ENCODE measurements at places on chromosomes 12 and 14.

DNA sequence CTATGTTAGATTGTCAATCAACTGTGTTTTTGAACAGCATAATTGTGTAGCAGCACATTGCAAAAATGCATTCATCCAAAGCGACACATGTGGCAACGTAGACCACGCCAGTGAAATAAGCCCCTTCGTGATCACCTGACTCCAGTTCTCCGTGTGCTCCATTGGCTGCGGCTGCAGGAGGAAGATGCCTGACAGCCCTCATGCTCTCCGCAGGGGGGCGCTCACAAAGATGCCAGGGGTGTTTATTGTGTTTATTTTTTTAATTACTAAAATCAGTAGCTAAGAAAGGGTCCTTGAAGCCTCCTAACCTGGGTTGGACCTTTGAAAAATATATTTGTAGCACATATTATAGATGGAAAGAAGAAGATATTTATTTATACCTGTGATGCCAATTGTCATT lies 116.3 kb downstream of the SLC15A4 start:
- DNase-seq: no peak

GRCh38 chr12:126474703-126475102 lies 1409.5 kb downstream of the AACS start:
- no peak for DNase-seq

- DNase-seq: no peak
These were observed 36.2 kb downstream of the ANAPC7 start for GRCh38 chr12:110367181-110367864.

GRCh38 chr14:60922050-60922449 lies 58.8 kb downstream of the TRMT5 start:
- no peak for DNase-seq

GRCh38 chr12:106138633-106139421 lies at the start of gene NUAK1:
Gene NUAK1 (minus strand): TSS chr12:106138954. CDS start chr12:106138653, 301 bp downstream.
- DNase-seq: peak; percentile 83

GRCh38 chr14:76759589-76759988 lies 1.7 kb upstream of the VASH1 start:
- DNase-seq: no peak

DNA sequence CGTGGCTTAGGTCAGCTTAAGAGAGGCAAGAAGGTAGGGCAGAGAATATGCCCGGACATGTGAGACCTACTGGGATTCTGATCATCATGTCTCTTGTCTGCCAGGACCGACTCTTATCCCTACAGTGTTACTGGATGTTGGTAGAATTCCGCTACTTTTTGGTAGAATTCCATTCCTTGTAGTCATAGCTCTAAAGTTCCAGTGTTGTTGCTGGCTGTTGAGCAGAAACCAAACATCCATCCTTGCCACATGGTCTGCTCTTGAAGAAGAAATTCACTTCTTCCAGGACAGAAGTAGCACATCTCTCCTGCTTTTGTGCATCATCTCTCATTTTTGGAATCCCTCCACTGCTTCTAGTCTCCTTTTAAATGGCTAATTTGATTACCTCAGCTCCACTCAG lies 453.7 kb downstream of the RPL10L start:
- peak; percentile 41 for DNase-seq

- DNase-seq: no peak
These were observed 8.1 kb downstream of the TNS2 start for GRCh38 chr12:53057816-53058500.

DNA sequence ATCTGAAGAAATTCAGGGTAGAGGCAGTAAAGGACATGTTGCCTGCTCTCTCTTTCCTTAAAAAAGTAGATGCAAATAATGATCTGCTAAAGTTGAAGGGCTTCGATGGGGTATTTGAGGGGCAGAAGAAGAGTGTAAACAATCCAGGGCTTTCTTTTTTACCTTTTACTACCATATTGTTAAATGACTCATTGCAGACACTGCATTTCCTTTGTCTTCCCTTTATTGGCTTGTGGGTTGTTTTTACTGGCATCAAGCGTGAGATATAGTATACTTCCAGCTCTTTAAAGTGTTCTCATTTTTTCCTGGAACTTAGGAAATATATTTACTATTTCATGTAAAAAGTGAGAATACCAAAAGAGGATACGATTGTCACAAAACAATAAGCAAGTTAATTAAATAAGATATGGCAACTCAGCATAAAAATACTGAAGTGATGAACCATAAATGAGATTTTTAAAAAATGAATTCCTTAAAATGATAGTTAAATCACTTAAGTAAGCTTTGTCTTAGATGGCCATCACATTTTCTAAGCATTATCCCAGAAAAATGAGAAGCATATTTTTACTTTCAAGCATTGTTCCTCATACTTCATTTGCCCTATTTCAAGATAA lies 72.3 kb upstream of the KRAS start:
- DNase-seq: no peak

GRCh38 chr14:74942608-74943007 lies 12.8 kb downstream of the PGF start:
- DNase-seq: no peak

DNA sequence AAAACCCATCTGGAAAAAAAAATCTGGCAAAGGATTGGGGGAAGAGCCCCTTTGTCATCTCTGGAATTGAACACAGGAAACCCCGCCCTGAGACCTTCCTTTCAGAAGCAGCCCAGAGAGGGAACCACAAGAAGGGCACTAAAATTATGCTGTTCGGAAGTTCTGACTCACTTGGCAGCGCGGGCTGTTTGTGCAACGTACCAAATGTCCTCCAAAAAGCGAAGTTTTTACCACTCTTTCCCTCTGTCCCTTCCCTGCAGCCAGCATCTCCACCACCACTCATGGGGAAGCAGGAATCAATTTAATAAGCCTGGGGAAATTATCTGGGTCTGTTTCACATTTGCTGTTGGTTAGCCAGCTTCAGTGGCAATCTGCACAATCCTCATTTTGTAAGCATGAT lies 3.2 kb upstream of the SYNE3 start:
- DNase-seq: peak; percentile 69

DNA sequence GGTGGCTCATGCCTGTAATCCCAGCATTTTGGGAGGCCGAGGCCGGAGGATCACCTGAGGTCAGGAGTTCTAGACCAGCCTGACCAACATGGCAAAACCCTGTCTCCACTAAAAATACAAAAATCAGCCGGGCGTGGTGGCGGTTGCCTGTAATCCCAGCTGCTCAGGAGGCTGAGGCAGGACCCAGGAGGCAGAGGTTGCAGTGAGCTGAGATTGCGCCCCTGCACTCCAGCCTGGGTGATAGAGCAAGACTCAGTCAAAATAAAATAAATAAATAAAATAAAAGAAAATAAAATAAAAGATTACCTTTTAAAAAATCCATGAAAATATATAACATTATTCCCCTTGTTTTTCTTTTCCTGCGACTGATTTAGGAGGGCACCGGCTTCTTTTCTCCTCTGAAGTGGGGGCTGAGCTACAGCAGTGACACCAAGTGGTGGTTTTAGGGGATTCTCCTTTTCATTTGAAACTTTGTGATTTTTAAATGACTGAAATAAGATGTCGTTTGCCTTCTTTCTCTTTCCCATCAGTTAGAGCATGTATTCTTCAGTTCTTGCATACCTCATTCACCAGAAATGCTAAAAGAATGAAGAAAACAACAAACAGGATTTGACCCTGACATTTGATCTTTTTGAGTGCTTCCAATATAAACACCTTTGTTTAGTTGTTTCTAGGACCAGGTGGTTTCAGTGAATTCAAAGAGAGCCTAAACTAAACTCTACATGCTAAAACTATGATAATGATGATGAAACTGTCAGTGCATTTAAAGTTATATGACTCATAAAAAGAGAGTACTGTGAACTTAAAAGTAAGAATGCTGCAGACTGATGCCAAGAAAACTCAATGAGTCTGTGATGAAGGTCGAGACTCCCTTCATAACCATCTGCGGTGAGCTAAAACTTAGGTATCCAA lies 22.6 kb upstream of the PKP2 start:
- peak; percentile 44 for DNase-seq

- DNase-seq: peak; percentile 1
These were observed 76.9 kb upstream of the SFSWAP start for GRCh38 chr12:131634037-131634436.

- peak; percentile 37 for DNase-seq
These were observed 56.9 kb upstream of the E2F7 start for GRCh38 chr12:77122236-77122635.

DNA sequence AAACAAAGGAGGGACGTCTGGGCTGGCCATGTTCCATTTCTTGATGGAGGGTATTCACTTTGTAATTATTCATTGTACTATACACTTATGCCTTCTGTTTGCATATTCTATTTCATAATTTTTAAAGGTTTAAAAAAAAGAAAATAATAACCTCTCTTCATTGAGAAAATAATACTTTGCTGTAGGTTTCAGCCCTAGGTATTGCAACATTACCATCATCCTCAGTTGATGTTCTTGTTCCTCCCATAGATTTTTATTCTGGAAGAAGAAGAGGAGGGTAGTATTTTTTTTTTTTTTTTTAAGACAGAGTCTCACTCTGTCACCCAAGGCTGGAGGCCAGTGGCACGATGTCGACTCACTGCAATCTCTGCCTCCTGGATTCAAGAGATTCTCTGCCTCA lies 54.7 kb downstream of the PHLDA1 start:
- DNase-seq: no peak

GRCh38 chr14:79201564-79202207 lies 1009.6 kb downstream of the DIO2 start:
- no peak for DNase-seq

DNA sequence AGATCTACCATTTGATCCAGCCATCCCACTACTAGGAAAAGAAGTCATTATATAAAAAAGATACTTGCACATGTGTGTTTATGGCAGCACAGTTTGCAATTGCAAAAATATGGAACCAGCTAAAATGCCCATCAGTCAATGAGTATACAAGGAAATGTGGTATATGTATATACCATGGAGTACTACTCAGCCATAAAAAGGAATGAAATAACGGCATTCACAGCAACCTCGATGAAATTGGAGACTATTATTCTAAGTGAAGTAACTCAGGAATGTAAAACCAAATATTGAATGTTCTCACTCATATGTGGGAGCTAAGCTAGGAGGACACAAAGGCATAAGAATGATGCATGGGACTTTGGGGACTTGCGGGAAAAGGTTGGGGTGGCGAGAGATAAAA lies 402.6 kb downstream of the RAD51B start:
- no peak for DNase-seq

GRCh38 chr14:80955416-80955941 lies at the start of gene TSHR:
Gene TSHR (plus strand): TSS chr14:80955621. CDS start chr14:80955681, 60 bp downstream.
- peak; percentile 31 for DNase-seq

GRCh38 chr12:28135801-28136439 lies 54.3 kb upstream of the CCDC91 start:
- DNase-seq: no peak

GRCh38 chr14:50533241-50533705 lies 904 bp upstream of the MAP4K5 start:
- no peak for DNase-seq

DNA sequence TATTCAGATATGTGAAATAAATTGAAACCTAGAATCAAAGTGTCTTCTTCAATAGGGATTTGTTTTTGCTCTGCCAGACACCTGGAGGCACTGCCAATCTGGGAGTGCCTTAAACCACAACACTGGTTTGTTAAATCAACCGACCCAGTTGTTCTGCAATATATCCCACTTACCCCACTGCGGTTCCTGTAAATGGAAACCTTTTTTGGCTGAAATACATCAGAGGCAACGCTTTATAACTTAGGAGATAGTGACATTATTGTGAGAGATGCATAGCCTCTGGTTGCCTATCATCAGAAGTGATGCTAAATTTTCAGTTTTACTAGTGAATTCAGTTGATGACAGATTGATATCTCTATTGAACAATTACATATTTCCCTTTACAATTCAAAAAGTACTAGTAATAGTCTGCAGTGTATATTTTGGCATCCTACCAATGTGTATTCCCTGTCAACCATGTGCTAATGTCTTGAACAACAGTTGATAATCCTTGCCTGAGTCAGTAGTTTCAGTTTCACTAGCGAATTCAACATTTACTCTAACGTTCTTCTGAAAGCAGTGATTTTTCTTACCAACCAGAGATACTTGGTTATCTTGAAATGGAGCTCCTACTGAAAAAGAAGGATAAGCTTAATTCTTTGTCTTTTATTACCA lies 30.5 kb downstream of the PPP2R5C start:
- DNase-seq: no peak

DNA sequence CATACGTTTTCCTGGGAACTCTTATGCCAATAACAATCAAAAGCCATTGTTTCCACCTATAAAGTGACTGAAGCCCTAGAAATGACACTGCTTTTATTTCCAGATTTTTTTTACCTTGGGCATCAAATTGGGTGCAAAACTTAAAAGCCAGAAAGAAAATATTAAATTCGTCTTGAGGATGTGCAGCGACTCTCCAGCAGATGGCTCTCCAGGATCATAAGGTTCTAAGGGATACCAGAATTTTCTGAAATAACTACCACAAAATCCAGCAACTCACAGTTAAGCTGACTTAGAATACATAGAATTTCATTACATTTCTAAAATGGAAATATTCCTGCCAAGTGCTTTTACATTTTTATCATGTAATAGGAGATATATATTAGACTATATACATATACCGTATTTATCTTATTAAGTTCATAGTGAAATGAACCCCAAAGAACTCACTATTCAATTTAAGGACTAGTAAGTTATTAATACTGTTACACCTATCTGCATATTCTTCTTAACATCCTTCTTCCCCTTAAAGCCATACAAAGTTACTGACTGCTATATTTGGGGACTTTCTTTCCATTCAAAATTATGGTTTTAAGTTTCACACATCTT lies 44.0 kb downstream of the ARMH4 start:
- DNase-seq: peak; percentile 72

GRCh38 chr14:61630399-61631044 lies 64.8 kb upstream of the HIF1A start:
- DNase-seq: no peak

DNA sequence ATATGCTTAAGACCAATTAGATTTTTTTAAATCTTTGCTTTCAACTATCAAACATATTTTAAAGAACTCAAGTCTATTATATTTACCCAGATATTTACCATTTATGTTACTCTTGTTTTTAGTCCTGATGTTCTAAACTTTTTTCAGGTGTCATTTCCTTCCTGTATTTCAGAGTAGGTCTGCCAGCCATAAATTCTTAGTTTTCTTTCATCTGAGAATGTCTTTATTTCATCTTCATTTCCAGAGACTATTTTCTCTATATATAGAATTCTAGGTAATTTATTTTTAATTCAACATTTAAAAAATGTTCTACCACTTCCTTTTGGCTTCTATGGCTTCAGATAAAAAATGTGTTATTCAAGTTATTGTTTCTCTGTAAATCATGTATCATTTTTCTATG lies 218.2 kb upstream of the AMIGO2 start:
- no peak for DNase-seq

GRCh38 chr12:70002097-70002911 lies 177.3 kb downstream of the MYRFL start:
- no peak for DNase-seq

GRCh38 chr12:127393896-127394295 lies 873.1 kb upstream of the TMEM132C start:
- DNase-seq: peak; percentile 68

- no peak for DNase-seq
These were observed 38.8 kb upstream of the ATF7IP start for GRCh38 chr12:14326699-14327098.

DNA sequence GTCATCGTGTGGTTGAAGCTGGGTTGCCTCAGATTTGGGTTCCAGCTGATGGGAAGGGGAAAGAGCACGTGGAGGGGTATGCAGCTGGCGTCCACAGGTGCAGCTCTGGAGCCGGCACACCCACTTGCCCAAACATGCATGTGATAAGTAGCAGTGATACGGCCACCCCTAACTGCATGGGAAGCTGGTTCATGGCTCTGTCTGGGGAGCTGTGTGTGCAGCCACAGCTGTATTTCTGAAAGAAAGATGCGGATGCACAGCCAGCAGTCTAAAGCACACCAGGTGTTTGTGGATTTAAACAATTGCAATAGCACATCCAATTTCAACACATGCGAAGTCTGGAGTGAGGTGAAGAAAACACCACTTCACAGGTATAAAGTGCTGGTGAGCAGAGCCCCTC lies 181.4 kb downstream of the EFCAB11 start:
- no peak for DNase-seq
